ENCODE measurements at places on chromosomes 12 and 14.

GRCh38 chr14:102777711-102778337, 575 bp downstream of the TRAF3 start:
- DNase-seq: peak; percentile 26

- DNase-seq: no peak
These were observed 108.0 kb downstream of the LIN7A start for GRCh38 chr12:80829767-80830166.

- DNase-seq: no peak
These were observed 49.4 kb downstream of the DGLUCY start for GRCh38 chr14:91163316-91163715.

GRCh38 chr14:22650046-22650739, 6.0 kb upstream of the OR6J1 start:
- DNase-seq: no peak

DNA sequence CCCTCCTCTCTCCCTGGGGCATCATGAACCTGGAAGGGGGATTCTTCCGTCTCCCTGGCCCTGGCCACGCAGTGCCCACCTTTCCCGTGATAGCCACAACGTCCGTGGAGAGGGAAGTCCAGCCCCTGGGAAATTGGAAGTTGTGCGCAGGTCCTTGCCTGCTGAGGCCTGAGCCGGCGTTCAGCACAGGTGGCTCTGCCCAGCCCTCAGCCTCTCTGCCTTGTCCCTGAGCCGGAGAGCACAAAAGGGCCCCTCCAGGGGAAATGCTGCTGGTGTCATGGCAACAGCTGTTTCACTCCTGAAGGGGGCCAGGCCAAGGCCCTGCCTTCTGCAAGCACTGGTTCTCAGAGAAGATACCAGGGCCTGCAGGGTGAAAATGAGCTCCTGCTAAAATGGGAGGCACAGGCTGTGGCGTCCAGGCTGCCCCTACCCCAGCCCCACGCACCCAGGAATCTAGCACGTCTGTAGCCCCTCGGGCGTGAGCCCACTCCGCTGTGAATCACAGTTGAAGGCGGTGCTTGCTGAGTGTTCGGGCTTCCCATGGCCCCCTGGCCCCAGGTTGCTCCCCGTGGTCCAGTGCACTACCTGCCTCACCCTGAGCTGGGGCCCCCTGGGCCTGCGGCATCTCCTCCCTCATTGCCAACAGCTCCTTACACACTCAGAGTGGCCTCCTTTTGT, 149.4 kb downstream of the ADGRD1 start:
- no peak for DNase-seq

- no peak for DNase-seq
These were observed 1715.0 kb upstream of the FLRT2 start for GRCh38 chr14:83814896-83815295.

DNA sequence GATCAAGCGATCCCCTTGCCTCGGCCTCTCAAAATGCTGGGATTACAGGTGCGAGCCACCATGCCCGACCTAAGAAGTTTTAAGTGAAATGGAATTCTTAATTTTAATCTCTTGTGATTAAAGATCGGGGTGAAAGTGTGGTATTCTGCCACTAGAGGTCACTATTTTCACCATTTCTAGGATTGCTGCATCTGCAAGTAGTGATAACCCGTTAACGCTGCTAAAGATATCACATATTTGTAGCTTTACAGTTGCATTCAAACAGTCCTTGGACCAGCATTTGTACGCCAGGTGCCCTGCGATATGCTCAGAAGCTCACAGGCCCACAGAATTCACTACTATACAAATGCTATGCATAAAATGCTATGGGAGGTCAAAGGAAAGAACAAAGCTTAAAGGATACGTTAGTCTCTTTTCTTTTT, 19.3 kb downstream of the CCDC62 start:
- peak; percentile 18 for DNase-seq

GRCh38 chr12:109443794-109444193, 33.3 kb downstream of the KCTD10 start:
- no peak for DNase-seq

GRCh38 chr12:82517808-82518207, 159.5 kb downstream of the METTL25 start:
- peak; percentile 21 for DNase-seq

GRCh38 chr14:97377550-97377949, 580.4 kb downstream of the VRK1 start:
- DNase-seq: no peak

DNA sequence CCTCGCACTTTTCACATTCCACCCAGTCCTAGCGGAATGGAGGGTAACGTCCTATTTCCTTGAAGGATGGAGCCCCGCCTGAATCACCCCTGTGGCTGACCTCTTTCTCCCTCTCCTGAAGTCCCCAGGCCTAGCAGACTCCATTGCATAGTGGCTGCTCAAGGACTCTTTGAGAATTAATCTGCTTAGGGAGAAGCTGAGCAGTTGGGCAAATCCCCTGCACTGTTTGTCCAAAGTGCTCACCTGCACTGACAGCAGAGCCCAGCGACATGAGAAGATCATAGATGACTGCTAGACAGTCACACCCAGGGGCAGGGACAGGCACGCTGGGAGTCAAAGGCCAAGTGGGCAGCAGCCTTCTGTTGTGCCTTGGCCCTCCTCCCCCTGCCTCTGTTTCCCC, 37.7 kb upstream of the DICER1 start:
- no peak for DNase-seq

DNA sequence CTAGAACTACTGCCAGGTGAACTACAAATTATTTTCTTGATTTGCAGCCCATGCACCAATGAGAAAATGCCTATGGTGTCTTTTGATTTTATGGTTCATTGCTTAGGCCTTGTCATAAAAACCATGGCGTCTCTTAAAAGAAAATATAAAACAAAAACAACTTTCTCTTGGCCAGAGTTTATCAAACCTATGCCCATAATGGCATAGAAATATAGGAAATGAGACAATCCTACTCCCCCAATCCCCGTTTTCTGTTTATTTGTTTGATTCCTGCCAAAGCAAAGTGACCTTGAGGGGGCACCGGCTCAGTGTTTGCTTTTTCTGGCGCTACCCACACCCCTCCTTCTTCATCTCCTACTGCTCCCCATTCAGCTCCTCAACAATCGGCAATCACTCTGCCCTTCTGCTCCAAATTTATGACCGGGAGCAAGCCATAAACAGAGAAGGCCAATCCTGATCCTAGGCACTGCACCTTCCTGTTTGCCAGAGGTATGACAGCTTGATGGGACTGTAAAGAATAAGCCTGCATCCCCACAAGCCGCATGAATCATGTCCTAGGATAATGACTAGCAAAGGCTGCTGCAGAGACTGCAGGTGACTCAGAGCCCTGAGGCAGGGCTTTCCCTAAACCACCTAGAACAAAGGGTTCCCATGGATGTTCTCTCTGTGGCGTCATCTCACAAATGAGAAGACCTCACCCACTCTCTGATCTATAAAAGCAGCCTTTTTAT, 874.9 kb downstream of the NRXN3 start:
- no peak for DNase-seq

DNA sequence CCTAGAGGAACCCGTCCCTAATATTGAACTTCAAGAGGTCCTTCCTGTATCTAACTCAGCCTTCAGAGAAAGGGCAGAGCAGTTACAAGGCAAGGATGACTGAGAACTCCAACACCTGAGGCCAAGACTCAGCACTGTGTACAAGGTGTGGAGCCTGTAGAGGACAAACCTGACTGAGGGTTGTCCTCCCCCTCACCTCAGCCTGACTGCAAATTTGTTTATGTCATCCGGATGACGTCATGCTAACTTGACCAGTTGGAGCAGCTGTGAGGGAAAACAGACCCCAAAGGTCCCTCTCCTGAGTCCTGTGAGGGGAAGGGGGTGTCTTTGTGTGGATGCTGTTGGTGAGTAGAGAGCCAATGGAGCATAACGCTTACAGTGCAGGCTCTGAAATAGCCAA, 4.3 kb downstream of the CRACR2A start:
- no peak for DNase-seq

DNA sequence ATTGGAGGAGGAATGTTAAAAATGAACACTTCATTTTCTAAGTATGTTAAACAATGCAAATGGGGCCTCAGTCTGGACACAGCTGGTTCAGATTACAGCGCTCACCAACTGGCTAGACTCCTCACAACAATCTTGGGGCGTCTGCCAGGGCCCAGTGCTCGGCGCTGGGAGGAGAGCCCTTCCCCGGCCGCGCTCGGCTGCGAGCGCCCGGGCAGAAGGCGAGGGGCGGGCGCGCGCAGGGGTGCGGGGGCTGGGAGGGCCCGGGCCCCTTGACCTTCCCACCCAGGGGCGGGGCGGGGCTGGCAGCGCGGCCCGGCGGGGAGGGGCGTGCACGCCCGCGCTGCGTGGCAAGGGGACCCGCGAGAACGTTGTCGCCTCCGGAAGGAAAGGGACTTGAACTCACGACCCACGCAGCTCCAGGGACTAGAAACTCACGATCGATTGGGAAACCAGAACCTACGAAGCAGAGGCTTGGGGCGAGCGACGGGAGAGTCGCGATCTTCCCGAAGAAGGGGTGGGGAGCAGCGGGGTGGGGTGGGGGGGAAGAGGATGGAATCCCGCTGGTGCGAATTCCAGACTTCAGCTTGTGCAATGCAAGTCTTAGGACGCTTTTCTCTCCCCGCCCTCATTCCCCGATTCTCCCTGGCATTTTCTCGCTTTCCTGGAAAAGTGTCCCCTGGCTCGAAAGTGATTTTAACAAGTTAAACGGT, at the start of gene FBLN5:
TSS of gene FBLN5 (minus strand) at position 220 of the 710 bp plus-strand sequence. CDS start 465 bp downstream, outside the sequence.
- DNase-seq: peak; percentile 18

DNA sequence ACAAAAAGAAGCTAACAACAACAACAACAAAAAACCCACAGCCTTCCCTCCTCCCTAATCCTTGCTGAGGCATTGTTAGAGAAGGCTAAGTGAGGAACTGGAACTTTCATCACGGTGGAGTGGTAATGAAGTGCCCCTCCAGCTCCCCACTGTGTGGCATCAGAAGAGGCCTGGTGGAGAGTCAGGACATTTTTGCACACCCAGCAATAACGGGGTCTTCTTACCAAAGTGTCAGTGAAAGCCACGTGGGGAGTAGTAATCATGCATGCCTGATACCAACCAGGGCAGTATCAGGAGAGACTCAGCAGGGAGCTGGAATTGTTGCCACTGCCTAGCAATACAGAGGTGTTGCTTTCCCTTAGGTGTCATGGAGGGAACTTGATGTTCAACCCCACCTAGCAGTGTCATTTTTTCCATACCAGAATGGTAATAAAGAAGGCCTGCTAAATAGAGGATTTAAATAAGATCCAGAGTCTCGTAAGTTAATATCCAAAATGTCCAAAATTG, 299.7 kb upstream of the RGS6 start:
- DNase-seq: no peak

DNA sequence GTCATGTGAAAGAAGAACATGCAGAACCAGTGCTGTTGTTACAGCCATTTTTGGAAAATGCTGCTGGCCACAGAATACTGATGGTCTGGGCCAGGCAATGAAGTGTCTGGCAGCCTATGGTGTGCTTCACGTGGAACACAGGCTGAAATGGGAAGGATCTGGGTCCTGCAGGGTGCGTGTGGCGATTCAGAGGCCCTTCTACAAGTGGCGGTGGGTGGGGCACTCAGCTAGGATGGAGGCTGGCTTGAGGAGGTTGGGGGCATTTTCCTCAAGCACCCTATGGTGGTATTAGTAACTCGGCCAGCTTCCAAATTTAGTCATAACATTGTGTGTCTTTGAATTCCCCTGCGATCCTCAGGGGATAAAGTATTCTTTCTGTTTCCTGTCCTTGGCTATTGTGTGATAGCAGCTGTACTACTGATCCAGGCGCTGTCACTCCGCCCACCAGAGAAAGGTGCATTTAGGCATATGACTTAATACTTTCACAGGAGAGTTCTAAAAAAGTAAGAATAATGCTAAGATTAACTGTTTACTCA, 9.2 kb upstream of the RAD52 start:
- DNase-seq: no peak

DNA sequence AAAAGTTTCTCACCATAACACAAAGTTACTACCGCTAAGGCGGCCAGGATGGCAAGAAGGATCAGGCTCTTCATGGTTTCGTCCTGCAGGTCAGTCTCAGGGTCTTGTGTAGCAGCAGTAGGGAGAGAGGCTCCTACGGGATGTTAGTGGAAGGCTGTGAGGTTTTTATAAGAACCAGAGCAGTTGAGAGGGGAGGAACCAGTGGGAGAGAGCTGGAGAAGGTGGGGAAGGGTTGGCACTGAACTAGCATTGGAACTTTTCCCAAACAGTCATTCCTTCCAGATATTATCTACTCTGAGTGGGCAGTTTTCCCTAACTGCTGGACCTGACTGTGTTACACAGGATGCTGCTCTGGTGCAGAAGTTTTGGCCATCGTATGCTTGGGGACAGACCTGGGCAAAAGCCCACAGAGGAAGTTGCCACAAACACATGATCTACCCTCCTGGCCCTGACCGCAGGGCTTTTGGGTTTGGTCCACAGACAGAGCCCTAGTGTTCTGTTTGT, at the start of gene MGP:
TSS of gene MGP (minus strand) at position 137 of the 504 bp plus-strand sequence. CDS start at position 74, 63 bp downstream.
- DNase-seq: no peak

DNA sequence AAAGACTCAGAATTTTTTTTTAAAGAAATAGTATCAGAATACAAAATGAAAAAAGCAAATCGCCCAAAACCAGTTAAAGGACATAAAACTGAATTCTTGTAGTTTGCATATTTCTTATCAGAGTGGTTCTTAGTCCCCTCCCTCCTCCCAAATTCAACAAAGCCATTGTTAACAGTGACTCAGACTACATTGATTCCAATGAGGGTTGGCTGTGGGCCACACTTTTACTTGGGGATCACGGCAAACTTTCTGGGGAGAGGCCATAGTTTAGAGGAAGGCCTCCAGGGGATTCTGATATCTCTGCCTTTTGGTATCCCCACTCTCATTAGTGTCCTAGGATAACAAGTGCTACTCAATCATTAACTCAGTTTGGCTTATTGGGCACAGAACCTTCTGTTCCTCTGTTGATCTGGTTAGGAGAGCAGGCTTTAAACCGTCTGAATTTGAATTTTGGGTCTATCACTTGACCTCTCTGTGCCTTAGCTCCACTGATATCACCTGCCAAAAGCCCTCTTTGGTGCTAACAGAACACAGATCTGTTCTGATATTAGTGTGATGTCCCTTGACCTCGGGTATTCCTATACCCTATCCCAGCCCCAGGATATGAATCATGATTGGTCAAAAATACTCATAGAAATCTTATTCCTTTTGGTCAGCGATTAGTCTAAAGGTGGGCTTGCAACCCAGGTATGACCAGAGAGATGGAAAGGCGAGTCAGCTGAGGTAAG, 45.2 kb upstream of the APPL2 start:
- DNase-seq: peak; percentile 63

GRCh38 chr12:1966561-1967226, 37.6 kb downstream of the DCP1B start:
- no peak for DNase-seq

GRCh38 chr12:63276537-63277365, 125.8 kb upstream of the AVPR1A start:
- DNase-seq: peak; percentile 78

DNA sequence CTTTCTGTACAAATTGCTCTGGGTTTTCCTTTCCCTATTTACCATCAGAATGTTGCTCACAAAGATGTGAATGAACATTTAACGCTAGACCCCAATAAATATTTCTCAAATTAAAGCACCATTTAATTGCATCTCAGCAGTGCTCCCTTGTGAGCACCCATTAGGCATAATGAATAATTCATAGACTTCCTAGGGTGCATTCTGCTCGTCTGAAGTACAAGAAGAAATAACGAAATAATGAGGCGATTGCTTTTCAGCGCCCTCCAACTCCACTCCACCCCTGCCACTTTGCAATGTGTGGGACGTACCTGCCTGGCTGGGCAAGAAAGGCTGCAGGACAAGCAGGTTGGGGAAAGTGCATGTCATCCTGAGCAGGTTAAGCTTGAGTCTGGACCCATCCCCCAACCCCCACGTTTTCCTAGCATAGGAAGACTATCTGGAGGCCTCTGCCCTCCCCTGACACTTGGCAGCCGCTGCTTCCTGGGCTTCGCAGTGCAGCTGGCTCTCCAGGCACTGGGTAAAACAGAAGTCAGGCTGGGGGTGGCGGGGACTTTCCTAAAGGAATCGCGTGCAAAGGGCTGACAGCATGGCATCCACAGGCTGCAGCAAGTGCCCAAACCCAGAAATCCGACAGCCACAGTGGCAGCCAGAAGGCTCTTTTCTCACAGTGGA, 253.7 kb downstream of the DUSP6 start:
- no peak for DNase-seq
